ENCODE measurements at places on chromosomes 13 and 19. TPM values are rescaled to one million over a fixed set of nuclear protein-coding genes. Genes with fewer than 3 reads are reported as not detected.

DNA sequence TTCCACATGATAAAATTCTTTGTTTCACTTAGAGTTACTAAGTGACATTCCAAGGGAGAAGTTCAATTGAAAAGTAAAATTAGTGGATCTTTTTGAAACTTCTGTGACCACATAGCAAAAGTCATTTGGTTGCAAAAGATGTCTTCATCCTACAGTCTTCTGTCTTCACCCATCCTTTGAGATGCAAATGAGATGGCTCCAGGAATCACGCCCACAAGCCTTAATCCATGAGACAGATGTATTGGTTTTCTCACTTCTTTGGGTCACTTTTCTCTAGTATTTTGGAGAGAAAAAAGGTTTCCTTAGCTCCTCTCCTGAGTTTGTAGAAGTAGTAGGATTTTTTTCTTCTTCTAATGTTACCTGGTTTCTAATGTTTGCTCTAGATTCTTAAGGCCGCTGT, 259.5 kb upstream of the SLC10A2 start:
- no peak for DNase-seq

- DNase-seq = no peak
Measured at GRCh38 chr13:67227131-67227983, 2.8 kb downstream of the PCDH9 start.

- DNase-seq = no peak
Measured at GRCh38 chr13:113848431-113849260, 15.2 kb downstream of the GAS6 start.

The MTRF1 gene
- total RNA-seq = 11.0 TPM

The ZNF714 gene
- 15.8 TPM for total RNA-seq

DNA sequence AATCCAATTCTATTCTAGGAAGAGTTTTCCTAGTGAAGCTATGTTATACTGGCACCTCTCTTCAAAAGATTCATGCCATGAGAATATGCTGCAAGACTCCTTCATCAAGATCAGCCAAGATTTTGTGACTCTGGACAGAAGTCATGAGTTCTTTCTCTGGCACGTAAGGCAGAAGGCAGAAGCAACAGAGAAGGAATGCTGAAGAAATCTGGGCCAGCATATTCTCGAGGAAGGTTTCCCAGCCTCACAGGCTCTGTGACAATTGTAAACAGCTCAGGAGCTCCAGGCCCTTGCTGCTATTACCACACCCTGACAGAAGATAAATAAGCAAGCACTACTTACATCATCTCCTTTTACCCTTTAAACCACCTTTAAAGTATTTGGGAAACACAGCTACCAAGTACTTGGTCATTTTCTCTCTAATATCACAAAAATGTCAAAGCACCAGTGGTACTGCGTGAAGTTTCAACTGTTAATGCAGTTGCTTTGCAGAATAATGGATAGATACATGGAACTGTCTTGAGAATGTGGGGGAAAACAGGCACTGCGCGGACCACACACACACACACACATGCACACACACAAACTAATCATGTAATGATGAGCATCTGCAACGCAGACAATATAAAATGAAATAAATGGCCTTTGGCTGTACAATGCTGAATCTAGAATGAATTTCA, 55.4 kb downstream of the INTS6 start:
- DNase-seq = peak; percentile 26

DNA sequence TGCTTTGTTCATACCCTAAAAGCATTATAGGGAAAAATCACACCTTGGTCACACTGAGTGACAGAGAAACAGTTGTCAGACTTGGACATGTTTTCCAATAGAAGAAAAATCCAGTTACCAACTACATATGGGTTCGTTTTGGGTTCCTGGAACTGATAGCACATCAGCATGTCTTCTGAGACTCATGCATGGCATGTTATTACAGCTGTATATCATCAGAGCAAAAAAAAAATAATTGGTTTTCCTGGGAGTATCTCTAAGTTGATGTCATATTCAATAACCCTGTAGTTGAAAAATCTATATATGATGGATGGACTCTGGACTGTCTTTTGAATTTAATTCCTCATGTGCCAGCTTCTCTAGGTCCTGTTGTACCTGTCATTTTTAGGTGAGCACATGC, 211.6 kb downstream of the DNAJC15 start:
- DNase-seq = no peak
